Karpas-422 (cell line): ENCODE measurements at places on chromosomes 3 and 15.

DNA sequence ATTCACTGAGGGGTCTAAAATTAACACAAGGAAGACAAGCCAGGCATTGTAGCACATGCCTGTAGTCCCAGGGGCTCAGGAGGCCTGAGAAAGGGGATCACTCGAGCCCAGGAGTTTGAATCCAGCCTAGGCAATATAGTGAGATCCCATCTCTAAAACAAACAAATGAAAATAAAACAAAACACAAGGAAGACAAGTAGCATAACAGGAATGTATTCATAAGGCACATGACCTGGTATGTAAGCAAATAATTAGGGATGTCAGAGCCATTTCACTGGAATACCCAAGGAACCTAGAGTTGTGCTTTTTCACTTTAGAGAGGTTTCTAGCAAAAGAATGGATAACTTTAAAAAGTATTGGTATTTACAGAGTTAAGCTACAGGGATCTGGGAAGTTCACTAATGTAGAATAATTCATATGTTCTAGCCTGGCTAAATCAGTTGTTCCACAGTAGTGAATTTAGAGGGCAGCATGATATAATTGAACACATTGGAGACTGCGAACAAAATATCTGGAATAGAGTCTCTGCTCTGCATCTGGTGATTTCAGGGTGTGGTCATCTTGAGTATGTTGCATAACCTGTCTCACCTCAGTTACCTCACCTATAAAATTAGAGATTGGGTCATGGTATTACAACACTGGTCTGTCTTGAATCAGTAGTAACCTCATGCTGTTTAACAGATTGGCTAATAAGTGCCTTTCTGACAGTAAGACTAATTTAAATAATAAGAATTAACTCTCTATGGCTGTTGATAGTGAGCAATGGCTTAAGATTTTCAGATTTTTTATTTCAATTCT lies 9.3 kb downstream of the GRAMD1C start:
- DNase-seq, result no peak

- no peak for DNase-seq
Observed at GRCh38 chr15:40466426-40467260, 4.1 kb upstream of the CHST14 start.

DNA sequence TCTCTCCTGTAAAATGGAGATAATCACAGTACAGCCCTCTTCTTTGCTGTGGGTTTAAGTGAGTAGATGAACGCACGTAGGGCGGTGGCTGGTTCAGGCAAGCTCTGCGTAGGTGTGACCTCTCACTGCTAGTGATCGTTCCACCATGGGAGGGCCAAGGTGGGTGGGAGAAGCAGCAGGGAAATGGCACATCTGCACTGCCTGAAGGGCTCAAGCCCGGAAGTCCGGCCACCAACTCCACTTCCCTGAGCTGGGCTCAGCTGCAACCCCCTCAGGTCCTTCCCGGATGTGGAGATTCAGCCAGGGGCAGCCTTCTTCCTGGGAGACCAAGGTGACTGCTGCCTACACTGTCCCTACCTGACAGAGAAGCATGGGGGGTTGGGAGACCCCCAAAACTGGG lies 102.9 kb downstream of the ADCY5 start:
- no peak for DNase-seq

DNA sequence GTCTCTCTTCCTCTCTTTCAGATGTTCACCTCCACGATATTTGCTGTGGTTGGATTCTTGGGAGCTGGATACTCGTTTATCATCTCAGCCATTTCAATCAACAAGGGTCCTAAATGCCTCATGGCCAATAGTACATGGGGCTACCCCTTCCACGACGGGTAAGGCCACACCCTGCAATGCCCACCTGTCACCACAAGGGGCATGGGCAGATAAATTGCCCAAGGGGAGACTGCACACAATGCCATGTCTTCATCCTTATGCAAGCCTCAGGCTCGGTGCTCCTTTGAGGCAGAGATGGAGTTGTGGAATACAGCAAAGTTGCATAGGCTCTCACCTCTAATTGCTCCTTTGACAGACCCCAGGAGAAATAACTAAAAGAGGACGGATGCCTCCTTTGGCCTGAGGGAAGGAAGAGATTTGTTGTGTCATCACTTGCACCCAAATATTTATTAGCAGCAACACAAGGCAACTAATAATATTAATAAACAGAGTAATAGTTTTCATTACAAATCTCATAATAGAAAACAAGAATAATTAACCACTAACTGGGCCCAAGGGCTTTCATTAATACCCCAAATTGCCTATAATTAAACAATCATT lies 13.2 kb downstream of the TM4SF4 start:
- DNase-seq, result peak; percentile 85

- DNase-seq, result no peak
Observed at GRCh38 chr3:31762097-31762764, 218.8 kb downstream of the OSBPL10 start.
